Left kidney (tissue), 8 donors: ENCODE measurements at places on chromosomes 3 and 15. TPM values are rescaled to one million over a fixed set of nuclear protein-coding genes. Genes with fewer than 3 reads are reported as not detected.

CMTM8 gene
- polyA plus RNA-seq: 8.4 TPM

DNA sequence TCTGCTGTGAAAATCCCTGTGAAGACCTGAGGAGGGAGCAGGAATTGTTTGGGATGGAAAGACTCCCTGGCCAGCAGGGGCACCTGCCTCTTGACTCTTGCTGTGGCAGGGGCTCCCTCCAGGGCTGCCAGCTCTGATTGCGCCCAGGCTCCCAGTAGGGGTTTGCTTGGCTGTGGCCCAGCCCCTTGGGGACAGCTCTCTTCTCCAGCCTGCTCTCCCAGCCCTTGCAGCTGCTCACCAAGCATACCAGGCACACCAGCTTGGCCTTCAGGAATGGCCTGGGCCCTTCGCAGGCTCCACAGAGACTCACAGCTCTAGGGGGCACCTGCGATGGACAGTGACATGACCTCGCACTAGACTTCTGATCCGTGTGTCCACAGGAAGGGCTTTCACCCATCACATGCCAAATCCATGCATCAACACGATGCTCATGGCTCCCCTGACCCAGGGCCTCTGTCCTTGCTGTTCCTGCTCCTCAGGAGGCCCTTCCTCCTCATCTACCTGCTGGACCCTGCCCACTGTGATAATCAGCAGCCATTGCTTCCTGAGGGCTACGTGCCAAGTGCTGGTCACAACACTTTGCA lies 61.8 kb downstream of the SCN5A start:
- no peak for DNase-seq

GRCh38 chr3:186589856-186590579 lies 19.5 kb downstream of the DNAJB11 start:
- no peak for DNase-seq

DNA sequence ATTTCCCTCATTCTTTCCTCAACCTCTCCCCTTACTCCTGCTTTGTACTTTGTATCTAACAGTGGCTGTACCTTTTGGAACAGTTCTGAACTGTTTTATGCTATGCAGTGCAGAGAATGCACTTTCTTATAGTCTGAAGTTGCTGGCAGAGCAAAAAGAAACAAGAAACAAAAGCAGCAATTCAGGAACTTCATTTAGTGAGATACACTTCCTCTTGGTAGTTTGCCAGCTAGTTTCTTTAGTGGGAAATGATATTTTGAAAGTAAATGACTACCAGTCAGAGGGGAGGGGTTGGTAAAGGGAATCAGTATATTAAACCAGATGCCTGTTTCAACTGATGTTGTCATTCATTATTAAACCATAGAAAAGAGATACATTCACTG lies 55.0 kb upstream of the CHD2 start:
- peak; percentile 60 for DNase-seq

ADAMTSL3 gene
- 2.8 TPM for polyA plus RNA-seq

DNA sequence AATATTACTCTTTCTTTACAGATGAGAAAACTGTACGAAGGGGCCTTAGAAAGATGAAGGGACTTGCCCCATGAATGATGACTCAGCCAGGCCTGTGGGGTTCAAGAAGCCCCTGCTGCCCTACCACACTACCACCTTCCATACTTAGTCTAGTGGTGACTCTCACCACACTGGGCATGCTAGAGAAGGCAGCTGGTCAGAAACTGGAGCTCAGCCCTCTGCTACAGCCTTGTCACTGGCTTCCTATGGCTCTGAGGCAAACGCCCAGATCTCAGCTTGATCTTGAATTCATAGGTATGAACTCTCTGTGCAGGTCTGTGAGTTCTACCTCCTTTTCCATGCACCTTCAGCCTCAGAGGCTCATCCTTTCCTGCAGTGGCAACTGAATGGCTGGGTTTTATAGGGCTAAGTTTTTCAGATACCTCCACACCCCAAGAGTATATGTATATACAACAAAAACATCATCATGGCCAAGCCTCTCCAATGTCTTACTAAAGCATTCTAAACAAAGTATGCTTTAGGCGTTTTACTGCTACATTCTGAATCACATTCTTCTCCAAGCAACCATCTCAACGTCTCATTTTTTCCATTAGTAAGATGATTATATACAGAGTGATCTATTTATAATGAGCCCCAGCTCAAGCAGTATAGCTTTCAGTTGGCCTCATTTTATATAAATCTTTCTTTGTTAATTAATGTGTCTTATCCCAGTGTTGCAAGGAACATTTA lies 234.1 kb downstream of the GREM1 start:
- no peak for DNase-seq

SLC2A2 gene
- polyA plus RNA-seq: 19.5 TPM

- no peak for DNase-seq
Observed at GRCh38 chr15:74782259-74783071, 585 bp downstream of the CSK start.
